Renal cortical epithelial cell (primary cell): ENCODE measurements at places on chromosomes 4 and X. TPM values are rescaled to one million over a fixed set of nuclear protein-coding genes. Genes with fewer than 3 reads are reported as not detected.

Gene GPRASP3
- total RNA-seq = 0.87 and 4.8 TPM in 2 replicates

DNA sequence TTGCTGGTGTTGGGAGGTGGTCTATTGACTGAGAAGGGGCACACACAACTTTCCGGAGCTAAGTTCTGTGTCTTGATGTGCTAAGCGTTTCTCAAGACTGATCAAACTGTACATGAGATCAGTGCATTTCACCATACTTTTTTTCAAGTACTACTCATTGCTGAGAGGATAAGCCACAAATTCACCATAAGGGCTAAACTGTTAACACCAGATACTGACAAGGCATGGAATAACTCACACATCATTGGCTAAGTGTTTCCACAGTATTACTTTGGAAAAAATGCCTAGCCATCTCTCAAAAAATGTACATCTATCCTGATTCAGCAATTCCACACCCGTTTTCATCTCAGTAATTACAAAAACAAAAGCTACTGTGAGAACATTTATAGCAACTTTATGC is 13.0 kb downstream of the RBMX start:
- no peak for DNase-seq

GRCh38 chr4:100576570-100576969 is 58.7 kb upstream of the EMCN start:
- DNase-seq = no peak

DNA sequence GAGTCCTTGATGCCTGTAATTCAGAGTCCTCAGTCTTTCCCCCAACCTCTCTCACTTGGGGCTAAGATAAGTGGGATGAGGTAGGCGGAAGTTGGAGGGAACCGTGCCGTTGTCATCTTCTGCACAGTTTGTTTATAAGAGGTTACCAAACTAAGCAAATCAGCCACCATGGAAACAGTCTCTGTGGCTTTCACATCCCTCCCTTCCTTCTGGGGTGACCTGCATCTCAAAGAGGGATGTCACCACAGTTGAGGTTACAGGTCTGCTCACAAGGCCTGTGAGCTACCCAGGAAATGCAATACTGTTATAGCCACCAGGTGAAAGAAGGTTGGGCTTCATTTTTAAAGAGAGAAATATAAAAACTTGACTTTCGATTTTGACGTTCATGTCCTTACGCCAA is 26.3 kb downstream of the RTL5 start:
- DNase-seq = no peak

Gene HSFX3
- total RNA-seq = not detected in 2 replicates

Gene SOX3
- not detected in 2 replicates for total RNA-seq

Gene ADH1B
- not detected in 2 replicates for total RNA-seq

Gene ATOH1
- total RNA-seq = not detected in 2 replicates

DNA sequence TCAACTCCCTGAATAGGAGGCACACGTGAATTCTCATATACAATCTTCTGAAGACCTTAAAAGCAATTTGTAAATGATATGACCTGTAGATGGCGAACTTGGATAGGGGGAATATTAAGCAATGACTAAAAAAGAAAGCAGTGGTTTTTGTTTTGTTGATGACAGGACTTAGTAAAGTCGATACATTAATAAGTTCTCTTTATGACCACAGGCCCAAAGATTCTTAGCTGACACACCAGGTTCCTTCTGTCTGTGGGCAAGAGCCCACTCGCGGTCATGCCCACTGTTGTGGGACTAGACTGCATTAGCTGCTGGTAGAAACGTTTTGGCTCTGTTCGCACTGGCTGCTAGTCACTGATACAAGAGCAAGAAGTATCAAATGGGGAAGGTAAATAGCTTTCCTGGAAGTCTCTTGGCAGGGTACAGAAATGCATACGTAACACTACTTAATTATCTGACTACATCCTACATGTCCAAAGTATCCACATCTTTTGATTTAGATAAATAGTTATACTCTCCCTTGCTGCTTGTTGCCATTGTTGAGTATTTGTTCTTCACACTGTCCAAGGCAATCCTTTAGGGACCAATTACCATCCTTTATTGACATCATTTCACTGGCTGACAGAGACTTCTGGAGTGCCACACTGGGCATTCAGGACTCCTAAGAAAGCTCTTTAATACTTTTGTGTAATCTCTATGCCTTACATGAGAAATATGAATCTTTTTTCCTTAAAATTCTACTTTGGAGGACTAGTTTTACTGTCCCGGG is 31.0 kb downstream of the ALPK1 start:
- DNase-seq = peak; percentile 64

Gene SMIM31
- total RNA-seq = 0.05 TPM in 1 of 2 replicates, not detected in the other

DNA sequence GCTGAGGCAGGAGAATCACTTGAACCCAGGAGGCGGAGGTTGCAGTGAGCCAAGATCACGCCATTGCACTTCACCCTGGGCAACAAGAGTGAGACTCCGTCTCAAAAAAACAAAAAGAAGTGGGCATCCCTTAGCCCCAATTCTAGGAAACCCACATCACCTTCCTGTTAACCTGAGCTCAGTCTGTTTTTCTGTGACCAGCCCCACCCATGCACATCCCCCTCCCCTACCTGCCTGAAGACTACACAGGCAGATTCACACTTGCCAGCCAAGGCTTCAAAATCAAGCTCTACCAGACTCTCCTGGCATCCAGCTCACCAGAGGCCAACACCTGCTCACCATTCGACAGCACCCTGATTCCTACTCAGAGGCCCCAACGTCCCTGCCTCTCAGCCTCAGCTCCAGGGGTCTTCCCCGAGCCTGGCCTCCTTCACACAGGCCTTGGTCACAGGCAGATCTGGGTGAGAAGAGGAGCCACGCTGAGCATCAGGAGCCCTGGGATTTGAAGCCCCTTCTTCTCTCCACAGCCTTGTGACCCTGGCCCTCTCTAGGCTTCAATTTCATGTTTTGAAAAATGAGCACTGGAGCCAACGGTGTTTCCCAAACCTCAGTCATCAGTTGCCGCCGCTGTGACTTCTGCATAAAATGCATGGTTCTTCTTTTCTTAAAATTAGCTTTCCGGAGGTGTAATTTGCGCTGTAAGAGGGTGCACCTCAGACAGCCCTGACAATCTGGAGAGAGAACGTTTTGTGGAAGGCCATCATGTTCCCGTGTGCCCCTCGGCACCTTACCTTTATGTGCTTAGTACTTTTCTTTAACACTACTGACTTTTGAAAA is 47.3 kb downstream of the JAKMIP1 start:
- no peak for DNase-seq

Gene AFM
- total RNA-seq = not detected in 2 replicates

GRCh38 chrX:119502727-119503483 is 34.7 kb downstream of the SLC25A5 start:
- DNase-seq = peak; percentile 28

Gene CD40LG
- total RNA-seq = not detected in 2 replicates

GRCh38 chrX:20224814-20225487 is 41.8 kb downstream of the RPS6KA3 start:
- DNase-seq = peak; percentile 40

Gene SHOX
- total RNA-seq = not detected in 2 replicates

- DNase-seq = peak; percentile 60
These were observed 781.4 kb downstream of the PCDH18 start for GRCh38 chr4:136750897-136751296.
